ENCODE measurements at places on chromosomes 13 and 19. TPM values are rescaled to one million over a fixed set of nuclear protein-coding genes. Genes with fewer than 3 reads are reported as not detected.

Gene KLK12
- not detected for total RNA-seq

Gene CTXN1
- 1.9 TPM for total RNA-seq

- no peak for DNase-seq
These were observed 377.0 kb downstream of the OLFM4 start for GRCh38 chr13:53405616-53406015.

Gene LMTK3
- 0.32 TPM for total RNA-seq

GRCh38 chr13:83449668-83450395, 432.4 kb downstream of the SLITRK1 start:
- peak; percentile 0 for DNase-seq

Gene CKAP2
- total RNA-seq, result 20.9 TPM

- DNase-seq, result no peak
These were observed 4.0 kb upstream of the NWD1 start for GRCh38 chr19:16715611-16716010.

DNA sequence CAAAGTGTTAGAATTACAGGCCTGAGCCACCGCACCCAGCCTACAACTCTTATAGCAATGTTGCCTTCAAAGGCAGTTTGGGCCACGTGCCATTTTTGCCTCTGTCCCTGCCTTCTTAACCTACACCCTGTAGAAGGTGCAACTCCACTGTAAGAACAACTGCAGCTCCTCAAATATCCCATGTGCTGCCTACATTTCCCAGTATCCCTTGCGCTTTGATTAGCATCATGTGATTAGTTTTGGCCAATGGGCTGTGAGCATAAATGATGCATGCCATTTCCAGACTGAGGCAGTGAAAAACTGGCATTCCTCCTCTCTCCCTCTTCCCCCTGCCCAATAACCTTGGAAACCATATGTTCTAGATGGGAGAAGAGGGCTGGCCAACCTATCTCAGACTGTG, 75.2 kb upstream of the MRI1 start:
- DNase-seq, result peak; percentile 7

GRCh38 chr13:108049211-108049610, 166.1 kb downstream of the LIG4 start:
- no peak for DNase-seq

Gene ANKLE1
- total RNA-seq, result 0.86 TPM

Gene IZUMO2
- not detected for total RNA-seq

GRCh38 chr19:18100710-18101109, 3.1 kb downstream of the MAST3 start:
- no peak for DNase-seq

Gene KCNN4
- total RNA-seq, result not detected

- no peak for DNase-seq
These were observed 16.9 kb upstream of the SPIB start for GRCh38 chr19:50401605-50402450.

Gene ALG5
- total RNA-seq, result 36.4 TPM

GRCh38 chr19:47158367-47158791, 27.7 kb downstream of the SAE1 start:
- DNase-seq, result no peak

GRCh38 chr13:21235174-21235573, 58.7 kb downstream of the MRPL57 start:
- no peak for DNase-seq

GRCh38 chr19:1001538-1002166, 1.4 kb downstream of the GRIN3B start:
- no peak for DNase-seq

GRCh38 chr19:54172471-54173358, at the start of gene TMC4:
TMC4 (minus strand) TSS chr19:54173160; CDS start chr19:54173117, 43 bp downstream.
- DNase-seq, result peak; percentile 43

- no peak for DNase-seq
These were observed 75.5 kb downstream of the DPRX start for GRCh38 chr19:53707278-53707677.

Measured in fibroblast of villous mesenchyme (primary cell).